EH (cell line): ENCODE measurements at places on chromosomes 7 and 10.

DNA sequence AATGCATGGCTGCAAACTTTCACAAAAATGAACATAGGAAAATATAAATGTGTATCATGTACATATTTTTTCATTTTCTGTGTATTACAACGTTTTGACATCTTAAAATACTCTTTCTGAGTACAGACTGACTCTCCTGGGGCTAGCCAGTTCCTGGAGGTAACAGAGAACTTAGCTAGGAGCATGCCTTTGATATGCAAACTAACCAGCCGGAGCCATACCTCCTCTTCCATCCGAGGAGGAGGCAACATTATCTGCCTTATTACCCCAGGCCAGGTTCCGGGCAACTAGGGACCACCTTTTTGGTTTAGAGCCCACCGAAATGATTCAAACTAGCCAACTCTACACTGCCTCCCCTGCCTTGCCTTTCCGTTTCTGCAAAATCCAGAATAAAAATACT is 33.7 kb upstream of the HECW1 start:
- DNase-seq: no peak

- peak; percentile 6 for DNase-seq
These were observed 519.1 kb upstream of the ANKRD30A start for GRCh38 chr10:36606234-36606839.

DNA sequence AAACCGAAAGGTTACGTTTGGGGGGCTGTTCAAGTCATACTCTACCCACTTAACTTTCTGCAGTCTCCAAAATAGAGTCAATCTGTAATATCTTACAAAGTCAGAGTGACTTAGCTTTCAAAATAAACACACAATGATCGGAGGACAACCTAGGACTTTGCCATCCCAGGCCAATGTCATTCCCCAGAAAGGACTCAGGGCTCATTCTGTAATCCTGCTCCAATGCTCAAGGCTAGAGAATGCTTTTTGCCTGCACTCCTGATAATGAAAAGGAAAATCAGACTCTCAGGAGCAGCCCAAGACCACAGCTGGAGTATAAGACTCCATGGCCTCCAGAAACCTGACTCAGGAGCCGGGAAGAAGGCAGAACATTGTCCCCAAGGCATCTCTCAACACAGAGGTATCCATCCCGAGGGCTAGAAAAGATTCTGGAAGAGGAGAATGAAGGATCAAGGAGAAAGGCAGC is 28.5 kb upstream of the ASCC1 start:
- DNase-seq: peak; percentile 35

- DNase-seq: peak; percentile 86
These were observed 40.8 kb downstream of the PRPS1L1 start for GRCh38 chr7:17986851-17987250.

DNA sequence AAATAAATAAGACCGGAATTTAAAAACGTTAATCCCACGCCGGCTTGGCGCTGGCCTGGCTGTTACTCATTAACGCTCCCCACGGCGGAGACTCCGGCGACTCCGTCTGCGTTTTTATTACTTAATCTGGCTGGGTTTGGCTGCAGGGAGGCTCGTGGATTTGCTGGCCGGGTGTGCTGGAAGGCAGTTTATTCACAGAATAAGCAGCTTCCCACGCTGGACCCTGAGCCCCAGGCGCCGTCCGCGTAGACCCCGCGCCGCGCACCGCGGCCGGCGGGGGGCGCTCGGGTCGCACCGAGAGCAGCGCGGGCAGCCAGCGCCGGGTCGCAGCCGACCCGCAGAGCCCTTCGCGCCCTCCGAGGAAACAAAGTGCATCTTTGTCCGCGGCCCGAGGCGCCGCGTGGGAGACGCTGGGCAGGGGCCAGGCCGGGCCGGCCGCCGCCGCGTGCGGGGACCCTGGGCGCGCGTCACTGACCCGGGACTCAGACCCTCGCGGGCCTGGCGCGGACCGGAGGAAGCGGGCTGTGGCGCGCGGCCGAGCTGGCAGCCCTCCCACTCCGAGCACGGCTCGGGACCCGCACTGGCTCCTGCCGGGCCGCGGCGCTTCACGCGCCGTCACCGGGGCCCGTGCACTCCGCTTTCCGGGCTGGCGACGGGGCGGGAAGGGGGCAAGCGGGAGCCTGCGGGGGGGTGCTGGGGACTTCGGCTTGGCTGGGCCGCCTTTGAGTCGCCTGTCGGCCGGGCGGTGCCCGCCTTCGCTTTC is 587 bp upstream of the GRK5 start:
- peak; percentile 81 for DNase-seq

- DNase-seq: peak; percentile 6
These were observed 24.9 kb downstream of the POLR3A start for GRCh38 chr10:78004215-78005026.

DNA sequence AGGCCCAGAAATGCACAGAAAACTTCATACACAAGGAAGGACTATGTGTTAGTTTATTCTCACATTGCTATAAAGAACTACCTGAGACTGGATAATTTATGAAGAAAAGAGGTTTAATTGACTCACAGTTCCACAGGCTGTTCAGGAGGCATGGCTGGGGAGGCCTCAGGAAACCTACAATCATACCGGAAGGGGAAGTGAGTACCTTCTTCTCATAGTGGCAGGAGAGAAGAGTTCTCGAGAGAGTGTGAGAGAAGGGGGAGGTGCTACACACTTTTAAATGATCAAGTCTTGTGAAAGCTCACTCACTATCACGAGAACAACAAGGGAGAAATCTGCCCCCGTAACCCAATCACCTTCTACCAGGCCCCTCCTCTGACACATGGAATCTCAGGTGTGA is 16.8 kb upstream of the RAMP3 start:
- DNase-seq: no peak

GRCh38 chr7:12927635-12928434 is 240.4 kb downstream of the ARL4A start:
- no peak for DNase-seq
